ENCODE measurements at places on chromosomes 6 and 20. TPM values are rescaled to one million over a fixed set of nuclear protein-coding genes. Genes with fewer than 3 reads are reported as not detected.

DNA sequence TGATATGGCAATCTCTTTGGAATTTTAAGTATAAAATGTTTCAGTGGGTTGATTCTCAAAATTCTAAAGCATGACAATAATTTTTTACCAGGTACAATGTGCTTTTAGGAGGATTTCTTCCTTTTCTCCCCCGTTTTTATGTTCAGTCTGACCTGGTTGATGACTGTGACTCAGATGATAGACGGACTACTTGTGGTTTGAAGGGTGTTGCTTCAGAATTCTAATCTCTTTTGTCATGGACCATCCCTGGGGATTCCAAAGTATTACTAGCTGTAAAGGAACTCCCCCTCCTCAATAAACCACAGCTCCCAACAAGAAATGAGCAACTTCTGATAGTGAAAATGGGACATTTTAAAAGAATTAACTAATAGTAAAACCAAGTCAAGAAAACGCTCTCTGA, 34.9 kb upstream of the TNFAIP3 start:
- no peak for DNase-seq

Gene CLVS2
- 0.10 TPM for total RNA-seq

Gene SGK2
- 1.2 TPM for total RNA-seq

Gene PHACTR1
- total RNA-seq = 2.5 TPM

GRCh38 chr6:167658106-167658505, 168.6 kb upstream of the AFDN start:
- no peak for DNase-seq

Gene ZNF217
- total RNA-seq = 17.2 TPM

Gene FOXA2
- 1.1 TPM for total RNA-seq

Gene METTL24
- total RNA-seq = 3.5 TPM

DNA sequence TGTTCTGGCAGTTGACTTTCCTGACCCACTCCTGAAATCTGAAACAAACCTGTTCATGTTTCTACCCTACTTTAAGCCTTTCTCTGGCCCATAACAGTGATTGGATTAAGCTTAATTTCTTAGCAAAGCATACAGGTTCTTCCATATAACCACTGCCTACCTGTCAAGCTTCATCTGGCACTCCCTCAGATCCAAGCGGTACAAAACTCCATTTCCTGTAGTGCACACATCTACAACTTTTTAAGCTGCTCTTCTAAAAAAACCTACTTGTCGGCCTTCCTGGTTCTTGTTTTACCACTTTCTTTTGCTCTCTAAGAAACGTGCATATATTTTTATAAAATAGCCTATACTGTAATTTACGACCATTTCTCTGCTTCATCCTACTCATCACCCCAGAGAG, 916 bp upstream of the PPP1R11 start:
- DNase-seq = peak; percentile 12

DNA sequence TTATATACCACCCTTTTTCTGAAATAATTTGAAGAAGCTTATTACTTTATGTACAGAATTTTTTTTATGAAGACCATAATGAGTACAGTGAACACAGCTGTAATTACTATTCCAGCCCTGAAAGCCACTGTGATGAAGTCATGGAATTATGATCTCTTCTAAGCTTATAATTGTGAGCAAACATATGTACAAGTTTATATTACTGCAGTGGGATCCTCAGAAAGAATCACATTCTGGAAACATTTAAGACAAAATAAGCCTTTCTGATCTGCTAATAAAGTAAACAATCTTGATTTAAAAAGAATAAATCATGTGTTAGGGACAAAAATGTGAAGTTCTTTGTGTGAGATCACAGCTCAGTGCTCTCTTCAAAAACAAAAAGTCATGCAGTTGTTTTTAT, 560.4 kb downstream of the CD109 start:
- peak; percentile 81 for DNase-seq

Gene TCF21
- 0.31 TPM for total RNA-seq

DNA sequence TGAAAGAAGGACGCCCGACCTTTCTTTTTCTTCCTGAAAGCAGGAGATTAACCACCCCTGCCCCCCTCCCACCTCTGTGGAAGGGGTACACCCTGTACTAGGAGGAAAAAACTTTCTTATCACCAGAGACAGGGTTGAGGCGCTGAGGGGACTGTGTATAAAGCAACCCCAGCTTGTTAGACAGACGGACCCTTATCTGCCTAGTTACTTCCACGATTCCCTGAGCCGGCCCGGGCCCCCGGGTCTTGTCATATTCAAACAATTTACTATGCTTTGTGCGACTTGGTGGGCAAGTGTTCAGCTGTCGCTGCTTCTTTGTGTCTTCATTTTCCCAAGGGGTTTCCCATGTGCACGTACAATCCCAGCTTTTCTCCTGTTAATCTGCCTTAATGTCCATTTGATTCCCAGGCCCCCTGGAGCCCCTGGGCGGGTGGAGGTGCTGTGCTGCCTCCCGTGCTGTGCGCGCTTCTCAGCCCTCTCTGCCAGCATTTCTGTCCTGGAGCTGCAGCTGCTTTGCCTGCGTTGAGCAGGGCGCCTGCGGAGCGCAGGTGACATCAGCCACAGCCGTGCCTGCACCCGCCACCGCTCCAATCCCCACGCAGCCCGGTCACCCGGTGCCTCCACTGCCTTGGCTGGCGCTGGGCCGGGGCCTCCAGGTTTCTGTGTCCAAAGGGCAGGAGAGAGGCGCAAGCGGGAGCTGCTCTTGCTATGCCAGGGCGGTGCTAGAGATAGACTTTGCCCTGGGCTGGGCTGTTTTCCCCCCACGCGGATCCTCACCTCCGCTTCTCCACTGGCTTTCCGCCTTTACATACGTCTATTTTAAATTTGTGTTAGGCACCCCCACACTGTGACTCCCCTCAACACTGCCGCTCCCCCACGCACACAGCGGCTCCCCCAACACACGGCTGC, 96.2 kb downstream of the TTLL2 start:
- no peak for DNase-seq

DNA sequence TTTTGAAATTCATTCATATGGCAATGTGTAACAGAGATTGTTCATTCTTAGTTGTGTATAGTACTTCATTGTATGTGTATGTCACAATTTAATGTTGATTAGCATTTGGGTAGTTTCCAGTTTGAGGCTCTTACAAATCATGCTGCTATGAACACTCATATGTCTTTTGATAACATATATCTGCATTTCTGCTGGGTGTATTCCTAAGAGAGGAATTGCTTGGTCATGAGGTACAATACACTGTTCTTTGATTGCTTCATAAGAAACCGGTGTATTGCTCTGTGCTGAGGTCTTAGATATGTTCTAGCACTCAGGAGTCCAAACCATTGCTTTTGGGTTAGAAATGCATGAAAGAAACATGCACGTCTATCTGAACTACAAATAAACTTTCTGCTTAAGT, 492.9 kb upstream of the JAG1 start:
- no peak for DNase-seq

DNA sequence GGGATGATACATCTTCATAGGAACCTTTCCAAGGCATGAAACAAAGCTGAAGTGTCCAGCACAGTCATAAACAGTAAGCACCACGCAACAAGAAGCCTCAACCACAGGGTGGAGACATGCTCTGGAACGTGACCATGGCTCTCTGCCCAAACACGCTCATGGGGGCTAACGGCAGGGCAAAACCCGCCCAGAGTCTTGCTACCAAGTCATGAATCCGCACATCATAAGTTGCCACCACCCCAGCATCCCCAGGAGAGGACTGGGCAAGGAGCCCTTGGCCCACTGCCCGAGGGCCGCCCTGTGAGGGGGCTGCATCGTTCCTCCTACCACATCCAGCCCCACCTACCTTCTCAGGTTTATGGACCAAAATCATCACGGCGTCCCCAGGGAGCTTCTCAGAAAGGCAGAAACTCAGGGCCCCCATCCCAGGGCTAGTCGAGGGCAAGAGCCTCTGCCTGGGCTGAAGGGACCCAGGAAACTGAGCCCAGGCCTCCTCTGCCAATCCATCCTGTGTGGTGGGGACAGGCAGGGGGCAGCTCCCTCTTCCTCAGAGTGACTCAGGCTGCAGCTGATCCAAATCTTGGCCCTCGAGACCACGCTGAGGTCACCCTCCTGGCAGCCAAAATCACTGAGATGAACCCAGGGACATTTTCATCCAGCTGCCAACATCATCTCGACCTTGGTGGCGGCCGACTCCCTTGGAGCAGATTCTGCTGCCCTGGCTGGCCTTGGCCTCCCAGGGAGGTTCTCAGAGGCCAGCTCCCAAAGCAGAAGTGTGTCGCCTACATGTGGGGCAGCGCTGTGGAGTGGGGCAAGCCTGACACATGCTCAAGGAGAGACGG, 42.6 kb downstream of the BMP7 start:
- peak; percentile 81 for DNase-seq

GRCh38 chr20:21505810-21506530, 7.9 kb downstream of the NKX2-2 start:
- peak; percentile 71 for DNase-seq

- no peak for DNase-seq
Measured at GRCh38 chr20:44102582-44102981, 84.4 kb downstream of the JPH2 start.

Gene SLC17A3
- not detected for total RNA-seq

Gene KCNK5
- 6.1 TPM for total RNA-seq

DNA sequence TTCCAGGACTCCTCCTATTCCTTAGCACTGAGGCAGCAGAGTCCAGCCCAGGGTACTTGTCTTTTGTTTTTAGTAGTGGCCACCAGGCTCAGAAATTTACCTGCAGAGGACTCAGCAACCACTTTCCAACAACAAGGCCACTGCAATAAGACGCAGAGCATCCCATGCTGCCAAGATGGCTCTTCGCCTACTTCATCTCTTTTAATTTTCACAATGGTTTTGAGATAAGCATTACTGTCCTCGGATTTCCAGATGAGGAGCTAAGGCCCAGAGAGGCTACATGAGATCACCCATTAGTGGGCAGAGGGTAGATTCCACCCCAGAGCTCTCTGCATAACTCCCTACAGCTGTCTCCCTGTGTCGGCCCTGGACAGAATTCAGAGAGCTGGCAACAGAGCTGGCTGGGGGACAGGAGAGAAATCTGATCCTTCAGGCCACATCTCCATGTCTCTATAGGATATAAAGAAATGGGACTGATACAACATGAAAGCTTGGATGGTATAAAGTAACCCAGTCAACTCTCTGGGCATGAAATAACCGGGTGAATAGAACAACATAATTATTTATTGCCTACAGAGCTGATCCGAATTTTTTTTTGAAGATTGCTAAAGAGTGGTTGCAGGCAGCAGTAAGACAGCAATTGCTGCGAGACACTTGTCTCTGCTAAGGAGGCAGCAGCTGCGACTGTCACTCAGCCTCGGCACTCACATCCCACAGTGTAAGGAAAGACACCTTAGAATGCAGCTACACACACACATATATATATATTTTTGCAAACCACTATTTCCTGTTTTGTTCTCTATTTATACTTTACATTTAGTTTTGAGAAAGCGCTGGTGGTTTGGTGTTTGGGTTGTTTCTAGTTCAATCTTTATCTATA, 37.2 kb downstream of the SCML4 start:
- DNase-seq = peak; percentile 96

- DNase-seq = no peak
Measured at GRCh38 chr6:40810171-40810570, 223.0 kb upstream of the LRFN2 start.

- no peak for DNase-seq
Measured at GRCh38 chr6:162730502-162730901, 2.7 kb downstream of the PACRG start.

DNA sequence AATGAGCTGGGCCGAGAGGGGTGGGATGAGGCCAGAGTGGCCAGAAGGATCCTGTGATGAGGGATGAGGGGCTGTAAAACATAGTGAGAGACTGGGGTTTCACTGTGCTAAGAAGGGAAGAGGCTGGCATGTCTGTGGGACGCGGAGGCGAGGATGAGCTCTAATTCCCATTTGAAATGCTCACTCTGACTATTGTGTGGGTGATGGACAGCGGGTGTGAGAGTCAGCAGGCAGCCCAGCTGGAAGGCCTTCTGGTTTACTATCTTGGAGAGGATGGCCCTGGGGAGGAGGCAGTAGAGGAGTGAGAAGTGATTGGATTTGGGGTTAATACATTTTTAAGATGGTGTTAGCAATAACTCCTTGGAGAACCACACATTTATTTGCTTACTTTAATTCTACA, 9.5 kb upstream of the MICA start:
- DNase-seq = no peak

DNA sequence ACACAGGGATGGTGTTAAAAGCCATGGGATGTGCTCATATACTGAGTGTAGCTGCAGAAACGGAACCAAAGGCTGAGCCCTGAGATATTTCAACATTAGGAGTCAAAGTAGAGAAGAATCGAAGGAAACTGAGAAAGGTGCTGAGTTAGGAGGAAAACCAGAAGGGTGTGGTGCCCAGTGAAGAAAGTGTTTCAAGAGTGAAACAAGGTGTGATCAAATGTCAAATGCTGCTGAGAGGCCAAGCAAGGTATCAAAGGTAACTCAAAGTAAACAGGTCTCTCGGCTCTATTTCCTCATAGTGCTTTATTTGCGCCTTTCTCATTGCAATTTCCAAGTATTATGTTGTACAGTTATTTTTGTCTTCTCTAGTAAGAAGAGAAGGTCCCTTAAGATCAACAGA, 94.1 kb downstream of the PRDM1 start:
- DNase-seq = no peak

Gene B4GALT5
- total RNA-seq = 21.3 TPM

GRCh38 chr20:57592263-57593092, 27.7 kb downstream of the ZBP1 start:
- DNase-seq = no peak

Gene HDGFL1
- not detected for total RNA-seq

Data from tongue (tissue), 3 donors.